Astrocyte of the hippocampus (primary cell): ENCODE measurements at places on chromosomes 6 and 20.

DNA sequence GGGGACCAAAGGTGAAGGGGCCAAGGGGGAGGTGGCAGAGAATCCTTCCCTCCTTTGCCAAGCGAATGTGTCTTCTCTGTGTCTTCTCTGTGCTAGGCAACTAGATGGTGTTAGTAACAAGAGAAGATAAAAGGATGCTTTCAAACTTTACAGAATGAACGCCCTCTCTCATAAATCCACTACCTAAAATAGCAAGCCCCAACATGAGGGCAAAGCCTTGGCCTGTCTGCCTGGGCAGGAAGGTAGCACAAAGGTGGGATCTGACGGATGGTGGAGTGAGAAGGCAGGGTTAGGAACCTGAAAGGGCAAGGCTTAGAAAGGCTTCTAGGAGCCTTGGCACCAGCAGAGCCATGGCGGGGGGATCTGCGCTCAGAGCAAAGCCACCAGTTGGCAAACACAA lies 13.6 kb upstream of the TGM3 start:
- no peak for DNase-seq

- no peak for DNase-seq
These were observed 323.3 kb upstream of the RSPO3 start for GRCh38 chr6:126795161-126795560.

GRCh38 chr6:80003826-80004172 lies 650 bp upstream of the TTK start:
- no peak for DNase-seq

- no peak for DNase-seq
These were observed 16.9 kb downstream of the RBM38 start for GRCh38 chr20:57408131-57408530.

- DNase-seq, result peak; percentile 62
These were observed 11.8 kb upstream of the CAP2 start for GRCh38 chr6:17381424-17382147.

- no peak for DNase-seq
These were observed 91.9 kb downstream of the BCAS1 start for GRCh38 chr20:53978497-53978896.

- no peak for DNase-seq
These were observed 47.8 kb upstream of the GATA5 start for GRCh38 chr20:62523473-62524203.

DNA sequence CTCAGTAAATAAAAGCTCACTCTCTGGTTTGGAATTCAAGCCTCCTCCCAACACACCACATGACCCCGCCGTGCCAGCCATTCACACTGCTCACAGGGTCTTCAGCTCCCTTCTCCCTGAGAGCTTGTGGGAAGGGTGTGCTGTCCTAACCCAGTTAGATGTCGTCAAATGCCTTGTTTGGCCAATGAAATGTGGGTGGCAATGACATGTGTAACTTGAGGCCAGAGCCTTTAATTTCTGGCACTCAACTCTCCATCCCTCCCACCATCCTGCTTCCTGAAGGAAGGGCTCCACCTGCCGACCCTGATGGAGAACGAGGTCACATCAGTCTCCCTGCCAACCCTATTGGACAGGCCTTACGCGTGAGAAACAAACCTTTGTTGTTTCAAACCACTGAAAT lies 224.5 kb upstream of the AGPAT4 start:
- peak; percentile 57 for DNase-seq

- DNase-seq, result no peak
These were observed 1063.9 kb upstream of the CITED2 start for GRCh38 chr6:140438346-140438735.

- no peak for DNase-seq
These were observed 1.4 kb downstream of the CUTA start for GRCh38 chr6:33416386-33417127.

GRCh38 chr6:143695969-143696663 lies 18.4 kb downstream of the PHACTR2 start:
- DNase-seq, result no peak

DNA sequence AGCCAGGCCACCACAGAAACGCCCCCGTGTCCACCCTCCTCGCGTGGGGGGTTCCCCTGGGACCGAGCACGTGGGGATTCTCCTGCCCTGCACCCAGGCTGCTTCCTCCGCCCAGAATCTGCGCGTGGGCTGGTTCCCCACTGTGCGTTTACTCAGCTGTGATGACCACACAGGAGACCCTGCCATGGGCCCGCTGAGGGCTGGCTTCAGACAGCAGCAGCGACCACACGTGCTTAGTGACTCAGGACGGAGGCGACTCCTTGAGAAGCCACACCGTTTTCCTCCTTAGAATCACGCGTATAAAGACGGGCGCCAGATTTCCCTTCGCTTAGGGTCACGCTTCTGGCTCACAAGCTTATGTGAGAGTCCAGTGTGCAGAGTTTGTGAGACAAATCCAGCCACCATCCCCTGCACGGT lies 63.9 kb upstream of the PDE10A start:
- DNase-seq, result no peak

- DNase-seq, result peak; percentile 47
These were observed 33.0 kb downstream of the RRBP1 start for GRCh38 chr20:17648791-17649730.

DNA sequence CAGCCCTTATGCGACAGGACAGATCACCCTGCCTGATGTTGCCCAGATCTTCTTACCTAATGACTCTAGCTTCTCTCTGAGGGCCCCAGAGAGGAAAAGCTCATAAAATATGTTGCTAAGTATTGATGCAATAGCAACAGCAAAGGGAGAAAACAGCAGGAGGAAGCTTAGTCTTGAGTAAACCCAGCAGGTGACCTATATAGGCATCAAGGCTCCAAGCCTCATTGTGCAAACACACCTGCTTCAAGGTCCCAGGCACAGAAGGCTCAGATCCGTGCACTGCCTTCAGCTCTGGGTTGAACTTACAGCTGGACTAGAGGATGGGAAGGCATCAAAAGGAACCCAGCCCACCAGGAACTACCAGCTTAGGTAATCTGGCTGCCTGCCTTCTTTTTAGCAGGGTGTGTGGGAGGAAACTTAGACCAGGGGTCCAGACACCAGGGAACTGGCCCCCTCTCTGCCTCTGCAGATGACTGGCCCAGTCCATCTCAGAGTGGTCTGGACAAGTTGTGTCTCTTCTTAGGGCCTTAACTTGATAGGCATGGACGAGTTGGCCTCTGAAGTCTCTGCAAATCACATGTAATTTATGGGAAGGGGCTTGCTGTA lies 34.4 kb downstream of the TGM3 start:
- DNase-seq, result no peak

- no peak for DNase-seq
These were observed 7.2 kb downstream of the PI16 start for GRCh38 chr6:36961441-36962435.

- DNase-seq, result no peak
These were observed 77.8 kb downstream of the DLL1 start for GRCh38 chr6:170212956-170213636.

DNA sequence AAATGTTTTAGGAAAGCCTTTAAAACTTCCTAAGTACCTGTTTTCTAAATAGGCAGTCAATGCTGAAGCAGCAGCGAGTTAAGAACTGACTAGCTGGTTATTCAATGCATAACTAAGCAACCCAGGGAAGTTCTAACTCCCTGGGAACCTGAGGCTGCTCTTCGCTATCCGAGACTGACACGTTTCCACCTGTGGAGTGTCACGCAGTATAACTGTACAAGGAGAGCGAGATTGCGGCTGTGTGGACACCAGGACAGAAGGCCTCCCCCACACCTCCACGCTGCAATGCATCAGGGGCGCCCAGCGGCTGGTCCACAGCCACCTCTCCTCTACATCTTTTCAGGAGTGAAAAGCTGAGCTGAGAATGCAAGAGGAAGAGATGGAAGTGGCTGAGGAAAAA lies 8.0 kb downstream of the PXDC1 start:
- no peak for DNase-seq

GRCh38 chr20:20024942-20025341 lies 7.8 kb downstream of the NAA20 start:
- DNase-seq, result peak; percentile 52

DNA sequence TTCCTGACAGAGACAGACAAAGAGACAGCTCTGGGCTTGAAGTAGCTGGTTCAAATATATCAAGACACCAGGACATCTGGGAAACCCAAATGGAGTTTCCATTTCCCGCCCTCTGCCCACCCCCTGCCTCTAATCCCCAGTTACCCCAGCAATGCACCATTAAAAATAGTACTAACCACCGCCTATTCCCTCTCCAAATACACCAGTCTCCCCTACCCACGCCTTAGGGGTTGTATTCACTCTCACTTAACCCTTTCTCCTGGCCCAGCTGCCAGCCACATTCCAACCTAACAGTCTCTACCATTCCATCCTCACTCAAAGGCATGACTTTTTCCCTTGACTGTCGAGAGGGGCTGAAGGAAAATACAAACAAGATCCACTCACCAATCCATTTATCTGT lies 22.4 kb downstream of the GABBR1 start:
- no peak for DNase-seq

GRCh38 chr20:39705032-39705431 lies 742.9 kb downstream of the DHX35 start:
- no peak for DNase-seq

DNA sequence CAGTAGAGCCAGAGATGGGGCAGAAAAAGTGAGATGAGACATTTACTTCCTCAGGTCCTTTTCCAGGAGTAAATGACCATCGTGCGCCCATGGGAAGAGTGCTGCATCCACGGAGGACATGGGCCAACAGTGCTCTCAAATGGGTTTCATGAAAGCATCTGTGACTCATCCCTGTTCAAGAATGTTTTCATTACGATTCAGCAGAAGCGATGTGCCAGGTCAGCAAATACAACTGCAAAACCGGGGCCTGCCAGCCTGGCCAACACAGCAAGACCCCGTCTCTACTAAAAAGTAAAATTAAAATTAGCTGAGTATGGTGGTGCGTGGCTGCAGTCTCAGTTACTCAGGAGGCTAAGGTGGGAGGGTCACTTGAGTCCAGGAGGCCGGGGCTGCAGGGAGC lies 125.1 kb downstream of the LY86 start:
- DNase-seq, result peak; percentile 34

- DNase-seq, result no peak
These were observed 695.8 kb upstream of the MMS22L start for GRCh38 chr6:97978855-97979271.

DNA sequence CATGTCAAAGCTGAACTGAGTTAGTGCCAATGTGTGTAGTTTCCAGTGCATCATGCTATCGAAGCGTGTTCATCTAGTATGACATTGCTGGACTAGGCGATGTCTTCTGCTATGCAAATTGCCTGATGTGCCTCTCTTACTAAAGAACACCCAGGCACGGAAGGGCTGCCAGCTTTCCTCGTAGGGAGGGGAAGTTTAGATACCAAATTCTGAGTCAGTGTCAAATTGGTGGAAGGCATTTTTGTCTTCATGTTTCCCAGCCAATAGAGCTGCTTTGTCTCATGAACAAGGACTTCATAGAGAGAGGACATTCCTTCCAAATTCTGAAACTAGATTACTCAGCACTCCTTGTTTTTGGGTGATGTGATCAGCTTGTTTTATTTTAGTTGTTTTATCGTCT lies 320.1 kb downstream of the BTBD3 start:
- DNase-seq, result peak; percentile 44

DNA sequence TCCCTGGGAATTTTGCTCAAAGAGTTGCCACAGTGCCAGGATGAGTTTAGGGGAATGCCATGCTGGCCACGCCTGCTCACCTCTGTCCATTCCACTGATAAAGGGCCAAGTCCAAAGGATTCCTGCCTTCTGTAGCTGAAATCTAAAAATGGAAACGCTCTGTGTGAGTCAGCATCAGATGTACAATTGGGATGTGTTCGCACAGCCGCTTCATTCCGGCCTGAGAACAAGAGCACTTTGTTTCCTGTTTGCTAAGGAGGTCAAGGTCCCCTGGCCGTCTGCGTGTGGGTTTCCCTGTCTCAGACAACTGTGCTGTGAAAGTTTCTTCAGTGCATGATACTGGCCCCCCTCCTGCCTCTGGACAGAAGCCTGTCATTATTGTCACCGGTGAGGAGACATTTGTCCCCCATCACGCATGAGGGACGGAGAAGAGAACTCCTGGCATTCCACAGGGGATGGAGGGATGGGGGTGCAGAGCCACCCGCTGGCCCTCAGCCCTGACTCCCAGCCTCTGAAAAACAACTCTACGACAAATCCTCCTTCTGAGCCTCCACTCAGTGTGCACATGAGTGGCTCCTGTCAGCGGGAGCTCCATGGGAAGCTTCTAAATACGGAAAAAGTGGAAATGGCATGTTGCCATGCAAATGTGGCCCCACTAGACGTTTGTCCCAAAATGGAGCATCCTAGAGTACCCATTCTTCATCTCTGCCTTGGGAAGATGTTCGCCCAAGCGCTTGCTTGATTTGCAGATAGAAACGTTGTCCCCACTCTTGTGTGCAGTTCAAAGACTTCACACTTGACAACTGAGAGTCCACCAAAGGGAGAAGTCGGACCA lies 143.5 kb upstream of the AFDN start:
- peak; percentile 89 for DNase-seq

- DNase-seq, result no peak
These were observed 131.5 kb downstream of the INSM1 start for GRCh38 chr20:20499439-20499838.

- DNase-seq, result peak; percentile 72
These were observed 159.8 kb downstream of the PREX1 start for GRCh38 chr20:48667889-48668413.

GRCh38 chr6:423799-424345 lies 32.3 kb downstream of the IRF4 start:
- DNase-seq, result no peak

- no peak for DNase-seq
These were observed 3.9 kb upstream of the TEAD3 start for GRCh38 chr6:35500782-35501181.

- DNase-seq, result no peak
These were observed 123.5 kb upstream of the PREP start for GRCh38 chr6:105526225-105526872.

GRCh38 chr20:1784586-1784985 lies 110.6 kb upstream of the SIRPA start:
- DNase-seq, result no peak

DNA sequence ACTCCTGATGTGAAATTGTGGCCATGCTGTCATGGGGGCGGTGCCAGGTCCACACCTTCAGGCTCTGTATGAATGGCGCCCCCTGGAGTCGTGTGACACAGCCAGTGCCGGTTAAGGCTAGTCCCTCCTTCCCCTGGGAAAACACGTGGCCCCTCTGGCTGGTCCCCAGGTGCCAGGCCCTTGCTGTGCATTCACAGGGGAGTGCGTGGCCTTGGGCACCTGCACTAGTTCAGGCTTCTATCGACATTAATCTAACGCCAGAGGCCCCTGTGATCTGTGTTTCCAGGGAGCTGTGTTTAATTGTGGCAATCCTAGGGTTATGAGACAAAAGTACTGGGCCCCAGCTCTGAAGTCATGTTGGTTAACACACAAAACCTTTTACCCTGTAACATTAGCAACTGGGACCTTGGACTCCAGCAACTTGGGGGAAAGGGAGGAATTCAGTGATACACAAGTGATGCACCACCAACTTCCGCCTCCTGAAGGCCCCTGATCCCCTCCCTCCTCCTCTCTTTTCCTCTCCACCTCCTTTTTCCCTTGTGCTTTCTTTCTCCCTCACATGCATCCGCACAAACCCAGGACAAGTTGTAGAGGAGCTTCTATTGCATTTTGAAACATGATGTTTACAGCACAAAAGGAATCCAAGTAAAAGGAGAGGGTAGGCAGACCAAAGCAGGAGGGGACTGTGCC lies 74.0 kb downstream of the SSR1 start:
- peak; percentile 72 for DNase-seq

GRCh38 chr6:34465531-34466241 lies at the start of gene PACSIN1:
TSS of gene PACSIN1 (plus strand) at chr6:34466076. CDS start at chr6:34526306, 60,230 bp downstream.
- peak; percentile 32 for DNase-seq
